HuH-7 (cell line): ENCODE measurements at places on chromosomes 12 and 14.

DNA sequence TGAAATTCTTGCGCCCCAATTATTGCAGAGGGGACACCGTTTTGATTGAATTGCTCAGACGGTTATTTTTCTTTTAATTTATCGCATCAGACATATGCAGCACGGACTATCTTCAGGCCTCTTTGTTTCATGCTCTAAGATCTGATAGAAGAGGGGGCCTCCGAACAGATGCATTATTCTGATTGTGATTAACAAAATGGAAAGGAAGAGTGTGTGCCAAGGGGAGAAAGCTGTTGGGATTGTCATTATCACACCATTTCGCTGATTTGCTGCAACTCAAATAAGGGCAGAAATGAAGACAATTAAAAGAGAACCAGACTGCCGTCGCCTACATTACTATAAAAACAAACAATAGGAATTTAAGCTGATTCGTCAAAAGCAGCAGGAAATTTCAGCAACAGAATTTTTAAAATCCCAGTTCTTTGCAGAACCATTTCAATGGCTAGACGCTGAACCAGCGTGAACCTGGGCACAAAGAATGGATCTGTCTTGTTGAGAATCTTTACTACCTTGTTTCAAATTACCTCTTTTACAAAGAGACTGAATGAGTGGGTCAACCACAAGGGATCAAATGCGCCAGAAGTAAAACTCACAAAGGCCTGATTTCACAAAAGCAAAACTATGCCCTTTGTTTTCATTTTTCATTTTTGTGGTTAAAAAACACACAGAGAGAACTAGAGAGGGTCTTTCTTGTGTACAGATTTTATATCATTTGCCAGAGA is 30.6 kb downstream of the TMEM132D start:
- DNase-seq, result no peak

GRCh38 chr14:33404054-33404453 is 465.4 kb downstream of the NPAS3 start:
- no peak for DNase-seq

DNA sequence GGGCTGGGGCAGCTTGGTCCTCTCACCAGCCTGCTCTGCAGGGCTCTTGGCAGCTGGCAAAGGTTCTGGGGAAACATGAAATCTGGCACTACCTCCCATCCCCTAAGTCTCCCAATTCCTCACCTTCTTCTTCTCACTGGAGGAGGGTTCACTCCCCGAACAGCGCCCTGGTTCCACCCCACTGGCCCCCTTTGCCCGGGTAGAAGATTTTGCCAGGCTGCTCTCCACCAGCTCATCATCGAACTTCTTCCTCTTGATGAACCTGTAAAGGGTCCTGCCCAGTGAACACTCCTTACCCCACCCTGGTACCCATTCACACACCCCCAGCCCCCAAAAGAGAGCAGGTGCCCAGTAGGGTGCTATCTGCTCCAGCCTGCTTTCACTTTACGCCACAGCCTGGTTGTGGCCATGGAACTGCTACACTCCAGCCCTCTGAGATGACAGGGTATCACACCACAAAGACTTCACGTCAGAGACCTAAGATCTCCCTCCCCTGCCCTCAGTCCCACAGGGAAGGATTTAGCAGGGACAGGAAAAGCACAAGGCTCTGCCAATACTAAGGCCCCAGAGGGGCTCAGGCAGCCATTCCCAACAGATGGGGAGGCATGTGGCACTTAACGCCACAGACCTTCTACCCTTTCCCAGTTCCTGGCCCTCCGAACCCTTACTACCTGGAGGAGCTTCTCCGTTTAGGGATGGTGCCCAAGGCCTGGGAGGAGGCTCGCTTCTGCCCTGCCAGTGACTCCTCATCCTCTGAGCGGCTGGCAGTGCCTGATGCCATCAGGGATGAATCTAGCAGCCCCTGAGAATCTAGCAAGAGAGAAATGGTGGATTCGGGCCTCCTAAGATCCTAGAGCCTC is 2.3 kb downstream of the MCRS1 start:
- no peak for DNase-seq

- DNase-seq, result no peak
Observed at GRCh38 chr12:3965046-3965445, 91.8 kb upstream of the PARP11 start.

DNA sequence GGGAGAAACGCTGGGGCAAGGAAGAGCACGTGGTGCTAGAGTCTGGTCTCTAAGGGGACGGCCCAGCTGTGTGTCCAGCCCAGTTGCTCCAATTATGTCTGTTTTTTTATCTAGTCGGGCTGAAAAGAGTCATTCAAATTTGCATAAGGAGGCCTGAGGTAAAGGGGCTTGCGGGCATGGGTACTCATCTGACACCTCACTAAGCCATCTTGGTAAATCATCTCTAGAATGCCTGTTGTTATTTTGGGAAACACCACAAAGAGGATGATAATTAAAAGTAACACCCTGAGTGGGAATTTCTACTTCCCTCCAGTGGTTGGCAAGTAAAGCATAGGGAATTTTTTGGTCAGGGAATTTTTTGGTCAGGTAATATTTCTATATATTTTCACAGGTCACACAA is 196.1 kb upstream of the ALG10B start:
- no peak for DNase-seq

GRCh38 chr12:92335831-92336230 is 190.2 kb upstream of the BTG1 start:
- no peak for DNase-seq

GRCh38 chr12:26126340-26127284 is 1.8 kb upstream of the BHLHE41 start:
- DNase-seq, result peak; percentile 88

- peak; percentile 62 for DNase-seq
Observed at GRCh38 chr12:64656429-64656828, 46.1 kb downstream of the RASSF3 start.

GRCh38 chr12:62446754-62447452 is 19.7 kb upstream of the MON2 start:
- DNase-seq, result no peak

- no peak for DNase-seq
Observed at GRCh38 chr12:67807814-67808213, 159.3 kb downstream of the DYRK2 start.

DNA sequence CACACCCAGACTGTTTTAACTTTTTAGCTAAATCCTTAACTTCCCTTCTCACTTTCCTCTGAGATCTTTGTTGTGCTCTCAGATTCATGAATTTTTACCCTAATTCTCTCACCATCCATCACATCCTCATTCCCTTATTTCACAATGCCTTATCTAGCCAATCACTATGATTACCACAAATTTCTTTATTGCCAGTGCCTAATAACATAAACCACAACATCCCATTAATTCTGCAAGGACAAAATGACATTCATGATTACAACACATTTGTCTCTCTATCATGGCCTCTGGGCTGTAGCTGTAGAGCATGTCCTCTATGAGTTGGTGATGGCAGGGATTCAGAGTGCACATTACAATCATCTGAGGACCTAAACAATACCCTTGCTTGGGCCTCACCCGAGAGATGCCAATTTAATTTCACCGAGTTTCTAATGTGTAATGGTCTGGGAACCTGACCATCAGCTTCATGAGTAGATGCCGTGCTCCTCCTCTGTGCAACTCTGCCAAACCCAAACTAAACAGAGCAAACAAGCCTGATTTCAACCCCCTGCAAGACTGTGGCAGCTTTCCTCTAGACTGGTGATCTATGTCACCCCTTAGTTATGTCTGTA is 99.3 kb downstream of the SPTSSA start:
- no peak for DNase-seq

DNA sequence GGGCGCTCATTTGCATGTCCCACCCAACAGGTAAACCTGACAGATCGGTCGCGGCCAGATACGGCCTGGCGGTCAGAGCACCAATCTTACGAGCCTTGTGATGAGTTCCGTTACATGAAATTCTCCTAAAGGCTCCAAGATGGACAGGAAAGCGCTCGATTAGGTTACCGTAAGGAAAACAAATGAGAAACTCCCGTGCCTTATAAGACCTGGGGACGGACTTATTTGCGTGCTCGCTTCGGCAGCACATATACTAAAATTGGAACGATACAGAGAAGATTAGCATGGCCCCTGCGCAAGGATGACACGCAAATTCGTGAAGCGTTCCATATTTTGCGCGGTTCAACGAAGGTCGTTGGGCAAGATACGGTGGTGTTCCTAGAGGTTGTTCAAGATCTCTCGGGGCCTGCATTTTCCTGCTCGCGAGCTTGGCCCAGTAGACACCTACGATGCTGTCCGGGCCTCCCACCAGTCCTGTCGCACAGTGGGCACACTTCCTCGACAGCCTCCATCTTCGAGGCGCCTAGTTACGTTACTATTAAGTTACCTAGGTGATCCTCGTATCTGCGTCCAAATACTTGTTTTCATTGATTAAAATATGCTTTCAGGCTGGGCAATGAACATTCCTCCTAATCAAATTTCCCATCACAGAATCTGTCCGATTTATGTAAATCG is at the start of gene RNU6-7:
RNU6-7 (plus strand) TSS at position 230 of the 675 bp plus-strand sequence.
- peak; percentile 59 for DNase-seq

- no peak for DNase-seq
Observed at GRCh38 chr14:101363261-101363555, 198.1 kb upstream of the DIO3 start.

GRCh38 chr14:59630288-59630963 is 53.8 kb upstream of the CCDC175 start:
- no peak for DNase-seq

- no peak for DNase-seq
Observed at GRCh38 chr12:4271717-4272423, 1.7 kb upstream of the CCND2 start.

DNA sequence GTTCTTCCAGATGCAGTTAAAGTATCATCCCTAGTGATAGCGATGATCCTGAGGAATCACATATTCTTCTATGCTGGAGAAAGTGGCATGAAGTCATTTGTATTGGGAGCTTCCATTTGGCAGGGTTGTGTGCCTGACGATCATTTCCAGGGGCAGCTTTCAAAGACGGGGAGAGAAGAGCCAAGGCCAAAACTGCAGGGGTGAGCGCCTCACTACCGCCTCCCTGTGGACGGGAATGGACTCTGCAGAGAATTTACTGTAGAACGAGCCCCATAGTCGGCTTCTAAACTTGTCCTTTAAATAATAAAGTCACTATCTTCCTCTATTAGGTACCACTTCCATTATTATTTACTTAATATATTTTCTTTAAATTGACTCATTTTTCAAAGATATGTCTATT is 555.9 kb upstream of the TMEM132C start:
- no peak for DNase-seq

- no peak for DNase-seq
Observed at GRCh38 chr14:38848243-38848935, 254.6 kb downstream of the SEC23A start.

- no peak for DNase-seq
Observed at GRCh38 chr14:73753124-73753886, 39.1 kb upstream of the PNMA1 start.

GRCh38 chr12:53700567-53700966 is 24.7 kb upstream of the ATP5MC2 start:
- no peak for DNase-seq

DNA sequence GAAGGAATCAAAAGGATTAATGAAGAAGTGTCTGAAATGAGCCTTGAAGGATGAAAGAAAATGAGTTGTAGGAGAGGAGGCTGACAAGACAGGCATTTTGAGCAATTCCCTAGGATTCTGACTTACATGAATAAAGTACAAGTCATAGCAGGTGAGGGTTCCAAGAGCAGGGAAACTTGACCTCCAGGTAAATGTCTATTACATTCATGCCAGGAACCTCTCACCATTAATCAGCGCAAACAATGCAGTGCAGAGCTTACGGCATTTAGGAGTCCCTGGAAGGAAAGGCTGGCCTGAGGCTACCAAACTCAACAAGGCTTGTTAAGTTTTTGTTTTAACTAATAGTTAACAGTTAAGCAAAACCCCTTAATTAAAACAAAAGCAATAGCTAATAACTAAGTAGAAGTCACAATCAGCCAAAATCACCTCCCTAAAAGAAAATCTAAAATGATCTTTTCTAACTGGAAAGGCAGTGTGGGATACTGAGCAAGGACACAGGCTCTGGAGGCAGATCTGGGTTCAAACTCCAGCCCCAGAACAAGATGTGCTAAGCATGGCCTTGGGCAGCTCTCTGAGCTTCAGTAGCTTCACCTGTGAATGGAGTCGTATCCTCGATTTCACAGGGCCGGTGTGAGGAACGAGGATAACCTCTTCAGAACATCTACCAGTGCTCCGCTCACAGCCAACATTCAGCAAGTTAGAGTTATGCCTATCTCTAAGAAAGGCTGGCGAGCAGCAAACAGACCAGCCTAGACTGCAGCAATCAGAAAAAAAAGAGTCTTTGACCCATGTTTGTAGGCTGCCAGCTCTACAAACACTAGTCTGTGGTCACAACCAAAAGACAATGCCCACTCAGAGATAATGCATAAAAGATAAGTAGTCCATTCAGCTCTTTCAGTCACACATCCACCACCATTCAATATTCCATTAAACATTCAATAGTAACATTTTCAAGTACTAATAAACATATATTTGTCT is 16.9 kb downstream of the PPTC7 start:
- DNase-seq, result no peak

DNA sequence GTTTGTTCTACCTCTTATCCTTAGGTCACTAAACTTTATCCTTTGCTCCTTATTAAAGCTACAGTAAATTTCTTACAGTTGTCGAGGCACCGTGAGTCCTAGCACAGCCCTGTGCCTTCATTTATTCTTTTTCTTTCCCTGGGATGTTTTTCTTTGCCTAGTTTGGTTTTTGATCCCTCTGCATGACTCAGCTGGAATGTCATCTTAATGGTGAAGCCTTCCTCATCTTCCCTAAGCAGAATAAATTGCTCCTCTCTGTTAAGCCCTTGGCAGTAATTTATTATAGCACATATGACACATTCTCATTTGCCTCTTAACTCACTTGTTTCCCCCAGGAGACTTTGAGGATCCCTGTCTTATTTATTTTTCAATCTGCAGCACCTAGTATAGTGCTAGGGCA is 16.6 kb downstream of the ACTR10 start:
- DNase-seq, result no peak

- peak; percentile 87 for DNase-seq
Observed at GRCh38 chr14:74913986-74914573, 9.0 kb downstream of the RPS6KL1 start.

DNA sequence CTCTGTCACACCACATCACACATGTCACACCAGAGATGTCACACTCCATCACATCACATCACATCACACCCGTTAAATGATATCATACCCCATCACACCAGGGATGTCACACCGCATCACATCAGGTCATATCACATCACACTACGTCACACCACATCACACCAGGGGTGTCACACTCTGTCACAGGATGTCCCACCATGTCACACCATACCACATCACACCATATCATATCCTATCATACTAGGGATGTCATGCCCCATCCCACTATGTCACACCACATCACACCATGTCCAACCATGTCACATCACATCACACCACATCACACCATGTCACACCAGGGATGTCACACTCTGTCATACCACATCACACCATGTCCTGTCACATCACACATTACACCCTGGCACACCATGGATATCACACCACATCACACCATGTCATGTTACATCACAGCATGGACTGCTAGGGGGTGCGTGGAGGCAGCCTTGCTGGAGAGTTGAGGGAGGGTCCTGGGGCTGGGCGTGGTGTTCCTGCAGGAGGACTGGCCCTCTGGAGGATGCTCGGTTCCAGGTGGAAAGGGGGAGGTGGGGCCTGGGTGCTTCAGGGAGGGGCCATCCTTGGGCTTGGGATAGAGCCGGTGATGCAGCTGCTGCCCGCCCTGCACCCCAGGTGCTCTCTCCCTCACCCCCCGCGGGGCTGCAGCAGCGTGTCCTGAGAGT is 134.6 kb downstream of the TMEM121 start:
- DNase-seq, result no peak
